ENCODE measurements at places on chromosomes 1 and 21. TPM values are rescaled to one million over a fixed set of nuclear protein-coding genes. Genes with fewer than 3 reads are reported as not detected.
A peak's percentile ranks its signal among the peaks of the same experiment; 100 is the strongest.

Gene LRRC38
- not detected for total RNA-seq

DNA sequence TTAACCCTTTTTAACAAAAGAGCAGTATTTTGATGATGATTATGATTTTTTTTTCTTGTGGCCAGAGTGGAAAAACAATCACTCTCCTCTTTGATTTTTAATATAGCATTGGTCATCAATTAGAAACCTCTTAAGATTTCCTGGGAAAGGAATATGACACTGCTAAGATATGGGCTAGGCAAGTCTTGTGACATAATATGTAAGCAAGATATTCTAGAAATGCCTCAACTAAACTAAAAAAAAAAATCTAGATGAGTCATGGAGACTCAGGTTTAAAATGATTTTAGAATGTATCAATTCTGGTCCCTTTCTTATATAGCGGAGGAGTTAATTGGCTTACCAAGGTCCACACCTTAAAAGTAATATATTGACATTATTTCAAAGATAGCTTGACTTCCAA, 60.3 kb upstream of the JUN start:
- DNase-seq: peak; percentile 75
- H3K27ac ChIP-seq: no peak overlapping the region
- H3K27me3 ChIP-seq: no peaks in the 10 kb centered on the region
- no peaks in the 10 kb centered on the region for H3K36me3 ChIP-seq
- H3K4me3 ChIP-seq: no peak overlapping the region

DNA sequence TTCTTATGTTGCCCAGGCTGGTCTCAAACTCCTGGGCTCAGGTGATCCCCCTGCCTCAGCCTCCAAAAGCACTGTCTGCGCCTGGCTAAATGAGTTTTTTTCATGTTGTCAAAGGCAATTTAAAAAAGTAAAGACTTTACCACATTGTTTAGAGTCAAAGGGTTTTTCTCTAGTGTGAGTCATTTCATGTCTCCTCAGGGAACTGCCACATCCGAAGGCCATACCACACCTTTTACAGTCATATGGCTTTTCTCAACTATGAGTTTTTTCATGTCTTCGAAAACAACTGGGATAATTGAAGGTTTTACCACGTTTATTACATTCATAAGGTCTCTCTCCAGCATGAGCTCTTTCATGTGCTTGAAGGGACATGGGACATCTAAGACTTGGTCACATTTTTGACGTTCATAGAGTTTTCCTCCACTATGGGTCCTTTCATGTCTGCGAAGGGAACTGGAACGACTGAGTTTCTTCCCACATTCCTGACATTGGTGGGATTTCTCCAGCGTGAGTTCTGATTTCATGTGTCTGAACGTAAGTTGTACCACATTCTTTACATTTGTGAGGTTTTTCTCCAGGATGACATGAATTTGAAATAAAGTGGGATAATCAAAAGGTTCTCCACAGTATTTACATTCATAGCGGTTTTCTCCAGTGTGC, 65.6 kb downstream of the UCHL5 start:
- DNase-seq: peak; percentile 63
- no peaks in the 10 kb centered on the region for H3K27me3 ChIP-seq
- no peaks in the 10 kb centered on the region for H3K4me1 ChIP-seq

GRCh38 chr1:223864084-223864483, 18.3 kb upstream of the TP53BP2 start:
- no peak overlapping the region for H3K4me3 ChIP-seq
- no peak overlapping the region for H3K27ac ChIP-seq
- DNase-seq: no peak
- no peaks in the 10 kb centered on the region for H3K4me1 ChIP-seq

DNA sequence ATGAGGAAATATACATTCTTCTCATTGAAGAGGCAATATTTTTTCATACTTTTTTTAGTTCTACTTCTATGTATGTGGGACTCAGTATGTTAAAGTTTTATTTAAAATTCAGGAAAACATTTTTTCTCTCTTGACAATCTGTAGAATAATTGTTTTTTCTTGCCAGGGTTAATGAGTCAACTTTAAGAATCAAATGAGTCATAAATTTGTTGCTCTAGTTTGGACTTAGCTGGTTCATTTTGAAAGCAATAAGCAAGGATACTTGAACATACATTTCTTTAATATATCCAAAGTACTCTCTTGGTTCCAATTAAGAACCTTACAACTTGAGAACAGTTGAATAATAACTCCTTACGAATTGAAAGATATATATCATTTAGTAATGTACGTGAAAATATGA, 1145.3 kb upstream of the B3GALT2 start:
- DNase-seq: peak; percentile 47
- H3K27ac ChIP-seq: no peak overlapping the region
- H3K36me3 ChIP-seq: no peaks in the 10 kb centered on the region

Data from IMR-90 (cell line).